ENCODE measurements at places on chromosomes 12 and 14. TPM values are rescaled to one million over a fixed set of nuclear protein-coding genes. Genes with fewer than 3 reads are reported as not detected.

Gene SMCO2
- 0.75 TPM for total RNA-seq

Gene IFNG-AS1
- total RNA-seq: not detected

Gene LBHD2
- total RNA-seq: not detected

- no peak for DNase-seq
Observed at GRCh38 chr12:48788854-48789775, at the start of gene ADCY6. TSS of gene ADCY6 (minus strand) at chr12:48789089. CDS start at chr12:48783434, 5,655 bp downstream.

DNA sequence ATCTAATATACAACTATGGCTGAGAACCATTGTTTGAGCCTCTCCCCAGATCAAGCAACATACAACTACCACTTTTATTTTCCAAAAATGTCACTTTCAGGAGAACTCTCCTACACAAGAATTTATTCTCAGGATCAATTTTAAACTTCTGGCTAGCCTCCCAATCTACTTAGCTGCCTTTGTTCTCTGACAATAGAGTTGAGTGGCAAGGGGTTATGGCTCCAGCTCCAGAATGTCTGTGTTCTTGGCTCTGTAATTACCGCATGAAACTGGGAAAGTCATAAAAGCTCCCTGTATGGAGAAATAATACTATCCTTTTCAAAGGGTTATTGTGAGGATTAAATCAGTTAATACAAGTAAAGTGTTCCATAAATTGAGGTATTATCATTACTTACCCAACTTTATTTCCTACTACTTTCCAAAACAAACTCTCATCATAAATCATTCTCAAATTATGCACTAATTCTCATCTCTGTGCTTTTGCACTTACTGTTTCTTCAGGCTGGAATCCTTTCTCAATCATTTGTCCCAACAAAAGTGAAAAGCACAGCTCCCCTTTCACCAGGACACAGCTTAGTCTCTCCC is 121.9 kb downstream of the GARIN6 start:
- no peak for DNase-seq

GRCh38 chr14:52296378-52296777 is 17.7 kb upstream of the PTGER2 start:
- DNase-seq: no peak

- no peak for DNase-seq
Observed at GRCh38 chr12:6266971-6267721, 43.3 kb upstream of the PLEKHG6 start.

GRCh38 chr14:62800577-62800976 is 244.7 kb downstream of the KCNH5 start:
- no peak for DNase-seq

- DNase-seq: no peak
Observed at GRCh38 chr12:124745891-124746570, 117.6 kb downstream of the SCARB1 start.

DNA sequence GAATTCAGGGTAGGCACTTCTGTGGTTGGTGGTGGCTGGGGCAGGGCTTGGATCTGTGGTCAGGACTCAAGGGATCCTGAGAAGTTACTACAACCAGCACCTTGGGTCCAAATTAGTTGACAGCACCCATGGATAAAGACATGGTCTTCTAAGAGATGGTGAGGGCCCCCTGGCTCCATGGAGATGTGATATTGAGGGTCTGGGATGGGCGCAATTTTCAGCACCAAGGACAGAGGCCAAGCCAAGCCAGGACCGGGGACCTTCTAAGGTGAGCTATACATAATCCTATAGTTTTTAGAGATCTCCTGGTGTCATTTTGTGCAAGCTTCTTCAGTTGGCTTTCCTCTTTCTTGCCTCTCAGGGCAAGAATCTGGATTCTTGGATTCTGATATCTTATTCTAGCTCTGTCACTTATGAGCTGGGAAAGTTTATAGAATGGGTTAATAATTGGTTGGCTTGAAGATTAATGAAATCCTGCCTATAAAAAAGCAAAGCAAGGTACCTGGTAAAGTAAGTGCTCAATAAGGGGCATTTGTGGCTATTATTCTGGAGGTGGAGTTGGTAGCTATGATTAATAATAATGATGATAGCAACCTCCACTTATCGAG is 130.1 kb upstream of the LHX5 start:
- DNase-seq: no peak

DNA sequence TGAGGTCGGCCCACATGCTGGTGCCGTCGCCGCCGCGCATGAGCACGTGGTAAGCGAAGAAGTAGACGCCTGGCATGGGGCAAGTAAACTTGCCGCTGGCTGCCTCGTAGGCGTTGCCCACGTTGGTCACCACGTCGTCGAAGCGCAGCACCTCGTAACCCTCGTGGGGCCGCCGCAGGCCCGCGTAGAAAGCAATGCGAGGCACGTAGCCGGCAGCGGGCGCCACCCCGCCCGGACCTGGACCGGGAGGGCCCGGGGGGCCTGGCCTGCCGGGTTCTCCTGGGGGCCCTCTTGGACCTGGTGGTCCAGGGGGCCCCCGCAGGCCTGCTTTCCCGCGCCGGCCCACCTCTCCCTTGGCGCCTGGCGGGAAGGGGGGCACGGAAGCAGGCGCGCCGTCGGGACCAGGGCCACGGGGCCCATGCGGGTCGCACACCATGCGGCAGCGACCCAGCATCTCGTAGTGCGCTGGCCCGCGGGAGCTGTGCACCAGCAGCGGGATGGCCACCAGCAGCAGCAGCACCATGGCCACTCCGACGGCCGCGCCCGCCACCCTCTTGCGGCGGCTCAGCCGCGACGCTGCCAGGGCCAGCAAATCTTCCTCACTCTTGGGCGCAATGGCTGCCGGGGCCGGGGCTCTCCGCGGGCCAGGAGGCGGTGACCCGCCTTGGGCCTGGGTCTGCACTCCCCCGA is 888 bp downstream of the C1QL4 start:
- DNase-seq: no peak

- no peak for DNase-seq
Observed at GRCh38 chr12:108419949-108420348, 80.8 kb upstream of the CMKLR1 start.

Data from foreskin keratinocyte (primary cell).